ENCODE measurements at places on chromosomes 1 and 21. TPM values are rescaled to one million over a fixed set of nuclear protein-coding genes. Genes with fewer than 3 reads are reported as not detected.

GRCh38 chr1:30748098-30748698 is 9.4 kb downstream of the LAPTM5 start:
- DNase-seq: no peak

GRCh38 chr1:230010603-230011332 is 56.3 kb upstream of the GALNT2 start:
- no peak for DNase-seq

- no peak for DNase-seq
Measured at GRCh38 chr1:184253921-184254320, 132.9 kb upstream of the C1orf21 start.

The KAZN gene
- 34.1 TPM for polyA plus RNA-seq

The ARHGEF19 gene
- 17.1 TPM for polyA plus RNA-seq

DNA sequence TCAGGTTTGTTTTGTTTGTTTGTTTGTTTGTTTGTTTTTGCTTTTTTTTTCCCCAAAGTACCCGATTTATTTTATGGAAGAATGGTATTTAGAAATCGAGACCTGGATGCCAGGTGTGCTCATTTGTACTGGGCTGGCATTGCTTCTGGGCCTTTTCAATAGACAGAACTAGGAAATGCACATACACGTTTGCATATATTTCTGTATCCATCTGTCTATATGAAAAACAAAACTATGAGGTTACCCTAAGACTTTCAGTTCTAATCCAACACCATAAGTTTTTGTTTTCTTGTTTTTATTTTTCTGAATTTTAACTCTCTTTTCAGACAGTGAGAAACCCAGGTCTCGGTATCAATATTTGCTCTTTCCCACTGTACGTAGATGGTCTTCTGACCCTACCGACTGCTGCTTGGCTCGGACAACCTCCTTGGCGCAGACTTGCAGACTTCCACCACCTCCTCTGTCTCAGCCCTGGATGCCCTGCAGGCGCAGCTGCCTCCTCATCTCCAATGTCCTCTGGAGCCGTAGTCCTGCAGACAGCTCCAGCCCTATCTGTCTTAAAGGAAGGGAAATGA is 171.7 kb downstream of the NEK7 start:
- no peak for DNase-seq

The S100B gene
- 4.1 TPM for polyA plus RNA-seq

- no peak for DNase-seq
Measured at GRCh38 chr1:61344696-61345095, 262.3 kb downstream of the NFIA start.

The KCNJ15 gene
- polyA plus RNA-seq: 259 TPM

- DNase-seq: no peak
Measured at GRCh38 chr1:241762713-241763339, 85.2 kb upstream of the EXO1 start.

GRCh38 chr1:33141216-33141615 is 40.6 kb downstream of the TRIM62 start:
- no peak for DNase-seq

The TSSK3 gene
- 2.0 TPM for polyA plus RNA-seq

DNA sequence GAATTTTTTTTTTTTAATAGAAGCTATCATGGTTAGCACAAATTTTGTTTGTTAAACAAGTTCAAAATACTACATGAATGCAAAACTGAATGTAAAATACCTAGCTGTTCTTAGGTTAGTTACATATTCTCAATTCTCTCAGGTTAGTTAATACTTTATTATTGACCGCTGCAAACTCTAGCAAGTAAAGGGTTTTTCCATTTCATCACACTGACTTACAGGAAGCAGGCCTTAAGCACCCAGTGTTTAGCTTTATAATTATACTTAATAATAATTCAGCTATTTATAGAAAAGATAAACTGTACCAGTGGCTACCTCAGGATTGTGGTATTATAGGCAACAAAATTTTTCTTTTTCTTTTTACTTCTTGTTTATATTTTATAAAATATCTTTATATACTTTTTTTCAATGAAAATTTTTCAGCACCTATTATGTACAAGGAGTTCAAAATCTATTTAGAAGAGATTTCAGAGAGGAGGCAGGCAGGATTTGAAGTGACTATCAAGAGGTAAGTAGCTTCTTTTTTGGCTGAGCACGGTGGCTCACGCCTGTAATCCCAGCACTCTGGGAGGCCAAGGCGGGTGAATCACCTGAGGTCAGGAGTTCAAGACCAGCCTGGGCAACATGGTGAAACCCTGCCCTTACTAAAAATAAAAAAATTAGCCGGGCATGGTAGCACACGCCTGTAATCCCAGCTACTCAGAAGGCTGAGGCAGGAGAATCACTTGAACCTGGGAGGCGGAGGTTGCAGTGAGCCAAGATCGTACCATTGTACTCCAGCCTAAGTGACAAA is 17.9 kb downstream of the PLPP3 start:
- DNase-seq: no peak

DNA sequence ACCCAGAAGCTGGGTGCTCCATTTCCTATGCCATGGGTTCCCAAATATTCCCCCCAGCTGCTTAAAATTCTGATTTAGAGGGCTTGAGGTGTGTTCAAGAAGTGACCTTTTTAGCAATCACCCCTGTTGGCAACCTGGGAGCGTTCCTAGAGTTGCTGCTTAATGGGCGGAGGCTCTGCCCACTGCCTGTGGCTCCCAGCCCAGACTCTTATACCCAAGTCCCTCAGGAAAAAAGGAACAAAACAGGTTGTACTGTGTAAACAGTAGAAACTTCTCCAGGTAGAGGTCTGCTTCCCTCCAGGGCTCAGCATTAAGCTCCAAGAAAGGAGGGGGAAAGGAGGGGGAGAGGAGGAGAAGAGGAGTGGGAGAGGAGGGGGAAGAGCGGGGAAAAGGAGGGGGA is 14.6 kb upstream of the TENT5C start:
- DNase-seq: no peak

The BLZF1 gene
- 33.6 TPM for polyA plus RNA-seq

The TMCC2 gene
- polyA plus RNA-seq: 8.2 TPM

DNA sequence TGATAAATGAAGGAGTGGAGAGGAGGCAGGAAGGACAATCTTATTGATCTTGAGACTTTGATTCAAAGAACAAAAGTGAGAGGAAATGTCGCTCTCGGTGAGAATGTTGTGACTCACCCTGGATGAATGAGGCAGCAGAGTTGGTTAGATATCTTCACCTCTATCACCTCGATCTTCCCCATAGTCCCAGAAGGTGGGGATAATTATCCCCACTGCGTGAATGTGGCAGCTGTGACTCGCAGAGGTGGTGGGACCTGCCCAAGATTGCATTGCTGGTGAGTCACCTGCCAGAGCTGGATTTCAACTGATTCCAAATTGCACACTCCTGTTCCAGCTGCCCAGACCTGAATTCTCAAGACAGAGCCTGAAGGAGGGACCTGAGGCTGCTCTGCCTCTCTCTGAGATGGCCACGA is 105.0 kb downstream of the MATN1 start:
- DNase-seq: no peak

The DDOST gene
- polyA plus RNA-seq: 217 TPM

The SMIM11 gene
- 4.8 TPM for polyA plus RNA-seq

DNA sequence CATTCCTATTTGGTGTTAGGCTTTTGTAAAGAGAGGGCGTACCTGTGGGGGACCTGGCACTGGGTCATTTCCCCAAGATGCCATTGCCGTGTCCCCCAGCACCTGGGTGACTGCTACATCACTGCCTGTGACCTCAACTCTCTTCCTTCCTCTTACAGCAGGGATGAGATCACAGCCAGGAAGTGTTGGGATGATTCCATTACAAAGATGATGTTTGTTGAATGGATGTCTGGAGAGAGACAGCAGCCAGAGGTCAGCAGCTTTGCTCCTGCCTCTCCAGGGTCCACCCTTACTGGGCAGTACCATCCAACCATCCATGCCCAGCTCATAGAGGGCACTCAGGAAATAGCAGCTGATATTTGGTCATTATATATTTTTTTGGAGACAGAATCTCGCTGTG is 35.1 kb downstream of the TMEM51 start:
- no peak for DNase-seq

DNA sequence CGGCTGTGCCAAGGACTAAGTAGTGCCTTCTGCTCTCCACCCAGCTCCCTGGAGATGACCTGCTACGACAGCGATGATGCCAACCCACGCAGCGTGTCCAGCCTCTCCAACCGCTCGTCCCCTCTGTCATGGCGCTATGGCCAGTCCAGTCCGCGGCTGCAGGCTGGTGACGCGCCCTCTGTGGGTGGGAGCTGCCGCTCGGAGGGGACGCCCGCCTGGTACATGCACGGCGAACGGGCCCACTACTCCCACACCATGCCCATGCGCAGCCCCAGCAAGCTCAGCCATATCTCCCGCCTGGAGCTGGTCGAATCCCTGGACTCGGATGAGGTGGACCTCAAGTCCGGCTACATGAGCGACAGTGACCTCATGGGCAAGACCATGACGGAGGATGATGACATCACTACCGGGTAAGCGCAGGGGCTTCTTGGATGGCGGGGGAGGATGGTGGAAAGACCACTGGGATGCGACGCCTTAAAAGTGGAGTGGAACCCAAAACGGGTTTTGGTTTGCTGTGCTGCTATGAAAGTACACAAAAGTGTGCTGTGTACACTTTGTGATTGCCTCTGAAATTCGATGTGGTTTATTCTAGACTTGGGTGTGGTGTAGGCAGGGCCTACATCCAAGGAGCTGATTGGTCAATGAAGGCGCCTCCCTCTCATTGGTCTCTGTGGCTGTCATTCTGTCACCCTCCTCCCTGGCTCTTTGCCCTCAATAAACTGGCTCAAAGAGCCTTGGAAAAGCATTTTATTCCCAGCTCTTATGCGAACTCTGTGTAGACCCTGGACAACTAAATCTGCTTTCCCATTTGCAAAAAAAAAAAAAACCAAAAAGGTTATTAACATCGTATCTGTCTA is 110.4 kb upstream of the IPO9 start:
- no peak for DNase-seq

DNA sequence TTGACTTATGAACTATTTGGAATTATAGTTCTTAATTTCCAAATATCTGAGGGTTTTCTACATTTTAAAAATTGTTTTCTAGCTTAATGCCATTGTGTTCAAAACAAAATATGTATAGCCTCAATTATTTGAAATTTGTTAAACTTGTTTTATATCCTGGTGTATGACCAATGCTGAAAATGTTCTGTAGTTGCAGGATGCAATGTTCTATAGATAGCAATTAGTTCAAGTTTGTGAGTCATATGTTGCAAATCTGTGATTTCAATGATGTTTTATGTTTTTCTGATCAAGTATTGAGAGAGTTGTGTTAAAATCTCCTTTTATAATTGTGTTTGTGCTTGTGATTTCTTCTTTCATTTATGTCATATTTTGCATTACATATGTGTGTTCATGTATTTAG is 517.5 kb downstream of the ADGRL2 start:
- no peak for DNase-seq

DNA sequence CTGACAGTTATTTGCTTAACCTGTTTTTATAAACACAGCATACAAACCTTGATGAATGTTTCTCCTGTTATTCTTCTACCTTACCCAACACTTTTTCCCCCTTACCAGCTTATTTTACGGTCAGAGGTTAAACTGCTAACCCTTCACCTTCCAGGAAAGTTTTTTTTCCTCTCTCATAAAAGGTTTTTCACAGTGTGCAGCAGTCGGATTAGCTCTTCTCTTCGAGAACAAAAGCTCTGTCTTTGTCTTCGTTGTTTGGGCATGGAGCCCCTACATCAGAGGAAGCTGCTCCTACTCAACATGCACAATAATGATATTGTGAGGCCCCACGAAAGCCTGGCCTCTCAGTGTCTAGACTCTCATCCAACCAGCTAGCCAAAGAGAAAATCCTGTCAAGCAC is 42.0 kb downstream of the DENND1B start:
- no peak for DNase-seq

GRCh38 chr1:246160374-246160773 is 346.7 kb downstream of the SMYD3 start:
- DNase-seq: no peak

DNA sequence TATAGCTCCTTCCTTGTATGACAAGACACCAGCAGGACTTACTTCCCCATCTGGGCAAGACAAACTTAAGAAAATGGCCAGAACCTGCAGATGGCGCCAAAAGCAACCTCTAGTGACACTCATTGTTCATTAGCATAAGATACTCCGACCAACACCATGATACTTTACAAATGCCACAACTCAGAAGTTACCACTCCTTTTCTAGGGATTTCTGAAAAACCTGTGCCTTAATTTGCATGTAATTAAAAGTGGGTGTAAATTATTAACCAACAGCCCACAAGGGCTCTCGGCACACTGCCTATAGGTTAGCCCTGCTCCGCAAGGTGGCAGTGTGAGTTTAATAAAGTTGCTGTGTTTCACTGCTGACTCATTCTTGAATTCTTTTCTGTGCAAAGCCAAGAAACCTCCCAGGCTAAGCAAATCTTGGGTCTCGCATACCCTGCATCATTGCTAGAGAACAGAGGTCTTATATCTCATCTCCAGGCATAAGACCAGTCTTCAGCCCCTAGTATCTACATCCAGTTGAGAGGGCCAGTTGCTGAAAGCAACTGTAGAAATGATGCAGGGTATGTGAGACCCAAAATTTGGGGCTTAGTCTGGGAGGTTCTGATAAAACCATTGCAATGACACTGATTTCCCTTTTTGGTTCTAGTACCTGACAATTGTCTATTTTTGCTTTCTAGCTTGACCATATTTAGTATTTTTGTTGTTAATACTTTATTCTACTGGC is 86.4 kb downstream of the FAF1 start:
- DNase-seq: no peak

DNA sequence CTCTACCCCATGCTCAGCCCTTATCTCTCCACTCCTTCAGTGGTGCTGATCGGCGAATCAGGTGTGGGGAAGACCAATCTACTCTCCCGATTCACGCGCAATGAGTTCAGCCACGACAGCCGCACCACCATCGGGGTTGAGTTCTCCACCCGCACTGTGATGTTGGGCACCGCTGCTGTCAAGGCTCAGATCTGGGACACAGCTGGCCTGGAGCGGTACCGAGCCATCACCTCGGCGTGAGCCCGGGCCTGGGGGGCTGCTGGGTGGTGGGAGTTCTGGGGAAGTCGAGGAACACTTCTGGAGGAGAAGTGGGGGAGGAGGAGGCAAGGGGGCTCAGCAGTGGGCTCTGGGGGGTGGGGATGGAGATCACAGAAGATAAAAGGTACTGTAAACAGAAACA is 4.9 kb downstream of the RAB25 start:
- no peak for DNase-seq

GRCh38 chr1:201157949-201158348 is 3.7 kb upstream of the TMEM9 start:
- DNase-seq: no peak

- no peak for DNase-seq
Measured at GRCh38 chr1:3063379-3064295, 5.4 kb upstream of the PRDM16 start.

The DEPDC1 gene
- polyA plus RNA-seq: 16.1 TPM

GRCh38 chr1:110356379-110356778 is 17.2 kb downstream of the RBM15 start:
- no peak for DNase-seq

DNA sequence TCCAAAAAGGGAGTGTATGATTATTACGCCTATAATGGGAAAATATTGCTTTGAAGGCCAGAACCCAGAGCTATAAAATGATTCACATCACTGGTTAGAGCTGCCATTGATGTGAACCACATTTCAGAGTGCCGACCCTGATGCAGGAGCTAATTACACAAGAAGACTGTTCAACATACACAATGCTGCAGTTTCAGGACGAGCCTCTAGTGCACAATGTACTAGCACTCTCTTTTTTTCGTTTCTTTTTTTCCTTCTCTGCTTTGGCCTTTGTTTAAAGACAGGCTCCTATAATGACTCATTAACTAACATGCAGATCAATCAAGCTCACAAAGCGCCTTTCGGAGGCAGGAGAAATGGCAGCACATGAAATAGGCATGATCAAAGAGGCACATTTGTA is 66.0 kb upstream of the HMGB4 start:
- DNase-seq: no peak

GRCh38 chr21:38493549-38494250 is 4.6 kb downstream of the ERG start:
- DNase-seq: no peak

GRCh38 chr1:216521477-216521876 is 98.2 kb upstream of the USH2A start:
- DNase-seq: no peak

Data from right renal pelvis (tissue), 4 donors.